Osteoblast (primary cell): ENCODE measurements at places on chromosomes 7 and 10. TPM values are rescaled to one million over a fixed set of nuclear protein-coding genes. Genes with fewer than 3 reads are reported as not detected.

NAT16 gene
- not detected in 2 replicates for total RNA-seq

CNOT4 gene
- 13.4 and 14.1 TPM in 2 replicates for total RNA-seq

- no peak for DNase-seq
These were observed 39.9 kb downstream of the CAMK1D start for GRCh38 chr10:12389154-12389734.

VWA2 gene
- total RNA-seq: under 0.01 TPM in 1 of 2 replicates, not detected in the other

GRCh38 chr7:49669692-49670260 lies 103.7 kb upstream of the VWC2 start:
- DNase-seq: no peak

GPR15LG gene
- total RNA-seq: not detected in 2 replicates

SFRP4 gene
- 151 and 205 TPM in 2 replicates for total RNA-seq

MOGAT3 gene
- not detected in 2 replicates for total RNA-seq

- DNase-seq: peak; percentile 47
These were observed 529.8 kb upstream of the IGFBP3 start for GRCh38 chr7:46450886-46451285.

DNA sequence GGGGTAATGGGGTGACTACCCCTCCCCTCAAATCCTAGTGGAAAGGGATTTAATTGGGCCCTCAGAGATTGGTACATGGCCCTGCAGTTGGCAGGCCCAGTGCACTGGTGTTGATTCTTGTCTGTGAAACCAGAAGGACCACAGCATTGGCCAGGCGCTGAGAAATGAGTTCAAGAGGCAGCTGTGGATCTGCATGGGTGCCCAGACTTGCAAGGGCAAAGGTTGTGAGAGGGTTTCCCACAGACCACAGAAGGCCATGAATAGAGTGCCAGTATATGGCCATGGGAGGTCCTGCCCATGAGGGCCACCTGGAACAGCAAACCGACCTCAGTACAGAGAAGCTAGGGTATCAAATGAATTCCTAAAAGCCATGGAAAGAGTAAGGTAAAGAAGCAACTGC lies 32.9 kb downstream of the TMEM168 start:
- no peak for DNase-seq

DNA sequence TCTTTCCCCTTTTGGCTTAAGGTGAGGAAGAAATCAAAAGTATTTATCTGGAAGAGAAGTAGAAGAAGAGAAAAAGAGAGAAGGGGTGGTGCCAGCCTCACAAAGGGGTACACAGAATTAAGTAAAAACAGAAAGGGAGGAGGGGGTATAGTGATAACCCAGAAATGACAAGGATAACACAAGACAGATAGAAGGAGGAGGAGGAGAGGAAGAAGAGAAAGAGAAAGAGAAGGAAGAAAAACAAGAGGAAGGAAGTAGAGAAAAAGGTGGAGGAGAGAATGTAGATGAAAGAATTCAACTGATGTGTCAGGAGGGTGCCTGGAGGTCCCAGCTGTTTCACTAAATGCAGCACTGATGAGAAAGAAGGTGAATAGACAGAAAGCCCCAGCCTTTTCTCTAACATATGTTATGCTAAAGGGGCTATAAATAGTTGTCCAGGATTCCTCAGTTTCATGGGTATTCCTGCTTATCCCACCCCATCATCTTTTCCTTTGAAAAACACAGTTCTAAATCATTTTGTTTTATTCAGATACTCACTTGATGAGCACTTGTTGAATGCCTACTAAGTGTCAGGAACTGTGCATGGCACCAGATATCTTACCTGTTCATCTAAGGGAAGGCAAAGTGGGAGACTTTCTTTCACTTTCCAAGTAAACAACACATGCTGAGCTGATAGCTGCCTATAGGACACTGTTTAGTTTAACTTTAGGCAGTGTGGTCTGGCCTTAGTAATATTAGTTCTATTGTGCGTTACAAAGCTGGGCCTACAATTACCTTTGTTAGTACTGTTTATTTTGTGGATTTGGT lies 8.0 kb downstream of the SEMA3E start:
- DNase-seq: no peak

CNPY1 gene
- not detected in 2 replicates for total RNA-seq

GRCh38 chr7:129072479-129073011 lies 17.6 kb upstream of the TNPO3 start:
- no peak for DNase-seq

- no peak for DNase-seq
These were observed 10.0 kb upstream of the DDIT4 start for GRCh38 chr10:72263613-72264241.

KIAA1217 gene
- total RNA-seq: 36.8 and 51.0 TPM in 2 replicates

H2BK1 gene
- not detected in 2 replicates for total RNA-seq

NUTM2B gene
- total RNA-seq: 0.72 and 0.88 TPM in 2 replicates

GRCh38 chr7:133635541-133635940 lies 382.7 kb downstream of the EXOC4 start:
- no peak for DNase-seq
